ENCODE measurements at places on chromosomes 12 and 14.

- no peaks in the 10 kb centered on the region for H3K27me3 ChIP-seq
- H3K4me1 ChIP-seq: no peaks in the 10 kb centered on the region
- DNase-seq: no peak
- peaks cover 50% of the 10 kb centered on the region for H3K36me3 ChIP-seq
Observed at GRCh38 chr12:57299514-57300016, 48.6 kb upstream of the STAC3 start.

DNA sequence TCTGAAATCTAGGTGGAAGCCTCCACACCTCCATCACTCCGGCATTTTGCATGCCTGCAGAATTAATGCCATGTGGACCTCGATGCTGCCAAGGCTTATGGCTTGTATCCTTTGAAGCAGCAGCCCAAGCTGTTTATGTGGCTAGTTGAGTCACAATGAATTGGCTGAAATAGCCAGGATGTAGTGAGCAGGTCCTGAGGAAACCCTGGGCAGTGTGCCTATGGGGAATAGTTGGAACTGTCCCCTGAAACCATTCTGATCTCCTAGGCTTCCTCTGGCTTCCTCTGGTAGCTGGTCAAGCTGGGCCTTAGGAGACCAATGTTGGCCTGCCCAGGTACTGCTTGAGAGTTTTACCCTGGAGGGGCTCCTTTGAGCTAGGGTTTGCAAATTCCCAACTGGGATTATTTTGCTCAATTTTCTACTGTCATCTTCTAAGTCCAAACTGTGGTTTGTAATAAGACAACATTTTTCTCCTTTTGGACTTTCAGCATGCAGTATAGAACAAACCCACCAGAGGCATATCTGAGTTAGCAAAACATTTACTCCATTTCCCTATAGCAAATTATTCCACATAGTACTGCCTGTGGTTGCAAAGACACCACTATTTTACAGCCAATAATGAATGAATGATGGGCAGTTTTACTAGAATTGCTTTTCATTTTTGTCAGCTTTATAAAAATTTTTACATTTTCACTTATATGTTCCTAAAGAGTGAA is 85.1 kb upstream of the AMIGO2 start:
- H3K36me3 ChIP-seq: no peaks in the 10 kb centered on the region
- H3K27ac ChIP-seq: no peak overlapping the region
- DNase-seq: no peak

GRCh38 chr12:31715283-31715825 is 13.5 kb downstream of the AMN1 start:
- no peaks in the 10 kb centered on the region for H3K4me1 ChIP-seq
- H3K4me3 ChIP-seq: no peak overlapping the region
- H3K36me3 ChIP-seq: no peaks in the 10 kb centered on the region
- H3K27me3 ChIP-seq: no peaks in the 10 kb centered on the region

GRCh38 chr12:101330631-101331030 is 50.7 kb downstream of the UTP20 start:
- no peak overlapping the region for H3K4me3 ChIP-seq
- no peak for DNase-seq
- H3K27me3 ChIP-seq: no peaks in the 10 kb centered on the region
- H3K27ac ChIP-seq: no peak overlapping the region

DNA sequence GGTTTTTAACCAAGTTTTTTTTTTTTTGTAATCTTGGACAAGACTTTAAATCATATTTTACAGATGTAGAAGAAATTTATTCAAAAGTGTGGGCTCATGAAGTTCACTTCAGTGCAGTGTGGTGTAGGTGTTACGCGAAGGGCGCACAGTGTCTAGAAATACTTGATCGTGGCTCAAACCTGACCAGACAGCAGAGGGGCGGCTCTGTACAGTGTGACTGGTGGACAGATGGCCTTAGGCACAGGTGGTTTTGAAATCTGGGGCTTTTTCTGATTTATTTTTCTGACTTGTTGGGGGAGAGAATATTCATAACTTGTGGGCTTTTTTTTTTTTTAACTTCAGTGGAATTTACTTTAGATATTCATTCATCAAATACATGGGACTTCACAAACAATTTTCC is 179.2 kb downstream of the PELI2 start:
- H3K4me3 ChIP-seq: no peak overlapping the region
- no peaks in the 10 kb centered on the region for H3K4me1 ChIP-seq
- H3K36me3 ChIP-seq: no peaks in the 10 kb centered on the region
- H3K27me3 ChIP-seq: no peaks in the 10 kb centered on the region
- H3K27ac ChIP-seq: no peak overlapping the region
- no peak for DNase-seq

DNA sequence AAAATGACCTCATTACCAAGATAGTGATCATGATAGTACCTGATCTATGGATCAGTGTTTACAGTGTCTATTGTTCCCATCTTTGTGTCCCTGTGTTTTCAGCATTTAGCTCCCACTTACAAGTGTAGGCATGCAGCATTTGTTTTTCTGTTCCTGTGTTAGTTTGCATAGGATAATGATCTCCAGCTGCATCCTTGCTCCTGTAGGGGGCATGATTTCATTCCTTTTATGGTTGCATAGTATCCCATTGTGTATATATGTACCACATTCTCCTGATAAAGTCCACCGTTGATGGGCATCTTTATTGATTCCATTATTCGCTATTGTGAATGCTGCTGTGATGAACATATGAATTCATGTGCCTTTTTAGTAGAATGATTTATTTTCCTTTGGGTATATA is 215.4 kb upstream of the NAV3 start:
- H3K36me3 ChIP-seq: no peaks in the 10 kb centered on the region
- no peak for DNase-seq
- H3K4me1 ChIP-seq: no peaks in the 10 kb centered on the region
- H3K27me3 ChIP-seq: no peaks in the 10 kb centered on the region

- no peak for DNase-seq
- H3K4me1 ChIP-seq: no peaks in the 10 kb centered on the region
- peaks cover 56% of the 10 kb centered on the region for H3K36me3 ChIP-seq
- no peak overlapping the region for H3K4me3 ChIP-seq
- no peaks in the 10 kb centered on the region for H3K27me3 ChIP-seq
- no peak overlapping the region for H3K27ac ChIP-seq
Observed at GRCh38 chr14:21233457-21234076, 35.7 kb downstream of the HNRNPC start.

- H3K4me3 ChIP-seq: no peak overlapping the region
- no peaks in the 10 kb centered on the region for H3K4me1 ChIP-seq
- no peaks in the 10 kb centered on the region for H3K27me3 ChIP-seq
- no peaks in the 10 kb centered on the region for H3K36me3 ChIP-seq
- H3K27ac ChIP-seq: no peak overlapping the region
- DNase-seq: no peak
Observed at GRCh38 chr12:66600903-66601302, 78.0 kb downstream of the GRIP1 start.

DNA sequence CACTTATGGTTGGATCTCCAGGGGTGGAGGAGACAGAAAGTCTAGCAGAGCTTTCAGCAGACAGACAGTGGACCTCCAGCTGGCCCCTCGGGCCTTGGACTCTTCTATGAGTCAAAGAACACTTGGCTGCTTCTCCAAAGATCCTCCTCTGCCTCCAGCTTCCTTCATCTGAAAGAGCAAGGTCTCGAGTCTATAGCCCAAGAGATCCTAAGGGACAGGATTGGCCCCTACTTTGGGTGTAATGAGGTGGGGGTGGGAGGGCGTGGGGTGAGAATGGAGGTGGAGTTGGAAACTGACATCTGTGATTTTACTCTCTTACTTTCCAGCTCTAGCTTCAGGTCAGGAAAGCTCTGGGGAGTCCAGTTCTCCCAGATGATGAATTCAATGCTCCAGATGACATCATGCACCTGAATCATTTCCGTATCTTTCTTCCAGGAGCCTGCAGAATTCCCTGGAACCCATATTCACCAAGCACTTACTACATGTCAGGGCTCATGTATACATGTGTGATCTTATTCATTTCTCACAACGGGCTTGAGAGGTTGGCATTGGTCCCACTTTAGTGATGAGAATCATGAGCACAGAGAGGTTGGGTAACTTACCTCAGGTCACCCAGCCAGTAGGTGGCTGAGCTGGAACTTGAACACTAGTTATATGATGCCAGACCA is 10.2 kb upstream of the PGF start:
- DNase-seq: no peak
- H3K4me3 ChIP-seq: no peak overlapping the region
- no peaks in the 10 kb centered on the region for H3K36me3 ChIP-seq
- H3K27me3 ChIP-seq: no peaks in the 10 kb centered on the region
- H3K27ac ChIP-seq: peak overlapping the region; percentile 32
- no peaks in the 10 kb centered on the region for H3K4me1 ChIP-seq

- peak; percentile 13 for DNase-seq
- H3K4me3 ChIP-seq: no peak overlapping the region
- no peaks in the 10 kb centered on the region for H3K27me3 ChIP-seq
- H3K36me3 ChIP-seq: no peaks in the 10 kb centered on the region
- H3K27ac ChIP-seq: no peak overlapping the region
Observed at GRCh38 chr14:104400355-104400754, 179.2 kb upstream of the C14orf180 start.

Measured in right atrium auricular region (tissue), 2 donors.